ENCODE measurements at places on chromosomes 1 and 21.

DNA sequence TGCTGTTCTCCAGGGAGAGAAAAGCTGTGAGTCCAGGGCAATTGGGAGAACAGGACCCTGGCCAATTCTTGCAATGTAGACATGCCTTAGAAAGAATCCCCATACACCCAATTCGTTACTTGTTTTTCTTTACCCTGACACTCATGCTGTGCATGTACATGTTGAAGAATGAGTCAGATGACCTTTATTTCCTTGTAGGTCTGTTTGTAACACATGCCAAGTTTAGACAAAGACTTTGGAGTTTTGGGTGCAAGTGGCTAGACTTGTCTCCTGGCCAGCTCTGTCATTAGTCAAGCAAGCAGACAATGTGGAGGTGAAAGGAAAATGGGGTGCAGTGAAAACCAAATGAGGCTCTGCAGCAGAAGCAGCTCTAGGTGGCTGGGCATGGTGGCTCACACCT, 38.1 kb downstream of the GNPAT start:
- DNase-seq, result no peak

GRCh38 chr21:35796844-35797243, 263.5 kb downstream of the SETD4 start:
- no peak for DNase-seq

DNA sequence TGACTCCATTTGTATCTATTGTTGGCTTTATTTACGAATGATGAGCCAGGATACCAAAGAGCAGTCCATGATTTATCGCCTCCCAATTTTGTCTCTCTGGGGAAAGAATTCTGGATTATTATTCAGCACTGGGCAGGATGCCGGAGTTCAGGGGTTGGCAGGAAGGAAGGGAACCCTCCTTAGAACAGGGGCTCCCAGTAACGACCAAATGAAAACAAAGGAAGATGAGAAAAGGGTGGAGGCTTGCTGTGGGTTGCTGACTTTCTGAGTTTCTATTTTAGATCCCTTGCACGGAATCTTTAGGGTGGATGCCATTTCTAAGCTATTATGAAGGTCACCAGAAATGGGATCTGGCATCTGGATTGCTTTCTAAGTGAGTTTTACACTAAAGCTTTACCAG, 231.2 kb upstream of the LYPLAL1 start:
- no peak for DNase-seq

DNA sequence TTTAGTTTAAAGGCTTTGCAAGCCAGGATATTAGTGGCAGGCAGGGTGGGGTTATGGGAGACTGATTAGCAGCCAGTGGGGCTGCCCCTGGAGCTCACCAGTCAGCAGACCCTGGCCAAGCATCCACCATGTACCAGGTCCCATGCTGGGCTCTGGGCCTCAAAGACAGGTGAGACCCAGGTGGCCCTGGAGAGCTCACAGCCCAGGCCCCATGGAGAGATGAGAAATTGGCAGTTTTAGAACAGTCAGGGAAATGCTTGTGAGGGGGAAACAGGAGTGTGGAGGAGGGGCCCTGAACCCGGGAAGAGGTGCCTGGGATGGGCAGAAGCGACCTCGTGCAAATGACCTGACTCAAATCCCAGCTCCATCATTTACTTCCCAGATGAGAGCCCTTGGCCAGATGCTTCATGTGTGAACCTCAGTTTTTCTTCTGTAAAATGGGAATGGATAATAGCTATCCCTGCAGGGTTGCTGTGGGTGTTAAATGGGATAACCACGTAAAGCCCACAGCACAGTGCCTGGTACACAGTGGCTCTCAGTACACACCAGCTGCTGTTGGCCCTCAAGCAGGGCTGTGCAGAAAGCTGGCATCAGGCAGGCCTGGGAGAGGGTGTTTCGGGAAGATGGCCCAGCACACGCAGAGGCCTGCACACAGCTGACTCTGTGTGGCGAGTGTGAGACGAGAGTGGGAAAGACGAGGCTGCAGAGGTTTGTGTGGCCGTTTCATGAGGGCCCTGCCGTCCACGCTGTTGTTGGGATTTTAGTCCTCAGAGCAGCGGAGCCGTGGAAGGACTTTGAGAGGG, 518.5 kb downstream of the PTPRU start:
- no peak for DNase-seq

DNA sequence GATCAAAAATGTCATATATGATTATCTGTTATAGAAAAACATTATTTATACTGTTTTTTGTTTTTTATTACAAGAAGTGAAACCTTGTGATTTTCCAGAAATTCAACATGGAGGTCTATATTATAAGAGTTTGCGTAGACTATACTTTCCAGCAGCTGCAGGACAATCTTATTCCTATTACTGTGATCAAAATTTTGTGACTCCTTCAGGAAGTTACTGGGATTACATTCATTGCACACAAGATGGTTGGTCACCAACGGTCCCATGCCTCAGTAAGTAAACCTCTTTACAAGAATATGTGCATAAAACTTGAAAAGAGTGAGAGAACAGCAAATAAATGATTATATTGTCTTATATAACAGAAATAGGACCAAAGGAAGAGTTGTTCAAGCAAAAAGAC, 14.5 kb downstream of the CFHR4 start:
- no peak for DNase-seq

DNA sequence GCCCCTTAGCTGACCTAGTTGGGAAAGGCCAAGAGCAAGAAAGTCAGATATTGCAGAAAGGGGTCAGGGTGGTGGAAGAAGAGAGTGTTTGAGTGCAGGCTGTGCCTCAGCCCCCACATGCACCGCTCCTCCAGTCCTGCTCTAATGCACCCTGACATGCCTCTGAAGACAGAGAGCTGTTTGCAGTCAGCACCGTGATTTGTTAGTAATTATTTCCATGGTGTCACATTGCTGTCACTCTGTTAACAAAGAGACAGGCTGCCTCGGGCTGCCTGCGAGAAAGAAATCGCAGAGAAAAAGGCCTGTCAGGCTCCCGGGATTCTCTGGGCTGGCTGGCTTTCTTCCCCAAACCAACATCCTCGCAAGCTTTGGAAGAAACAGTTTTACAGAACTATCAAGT, 58.3 kb downstream of the ERI3 start:
- DNase-seq, result no peak

- DNase-seq, result no peak
Observed at GRCh38 chr1:121417325-121417923, 232.6 kb downstream of the SRGAP2C start.
